ENCODE measurements at places on chromosomes 16 and 17.
A peak's percentile ranks its signal among the peaks of the same experiment; 100 is the strongest.

- DNase-seq, result peak; percentile 77
Measured at GRCh38 chr16:728131-728889, 1.4 kb downstream of the HAGHL start.

- DNase-seq, result no peak
Measured at GRCh38 chr17:8726941-8727555, 17.6 kb downstream of the CCDC42 start.

DNA sequence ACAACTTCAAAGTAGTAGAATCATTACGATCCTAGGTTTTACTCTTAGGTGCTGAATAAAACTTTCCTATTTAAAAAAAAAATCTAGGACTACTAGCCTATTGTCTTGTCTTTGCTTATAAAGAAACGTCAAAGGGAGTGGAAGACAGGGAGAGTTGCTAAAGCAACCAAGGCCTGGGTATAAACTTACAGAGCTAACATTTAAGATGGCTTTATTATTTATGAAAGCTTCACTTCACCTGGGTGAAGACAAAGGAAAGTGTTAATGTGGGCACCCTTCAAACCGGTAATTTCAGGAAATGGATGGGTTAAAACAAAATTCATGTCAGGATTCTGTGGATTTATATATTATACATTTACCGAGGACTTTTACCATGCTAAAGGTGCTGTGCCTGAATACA, 2.5 kb downstream of the DUSP14 start:
- no peak for DNase-seq

DNA sequence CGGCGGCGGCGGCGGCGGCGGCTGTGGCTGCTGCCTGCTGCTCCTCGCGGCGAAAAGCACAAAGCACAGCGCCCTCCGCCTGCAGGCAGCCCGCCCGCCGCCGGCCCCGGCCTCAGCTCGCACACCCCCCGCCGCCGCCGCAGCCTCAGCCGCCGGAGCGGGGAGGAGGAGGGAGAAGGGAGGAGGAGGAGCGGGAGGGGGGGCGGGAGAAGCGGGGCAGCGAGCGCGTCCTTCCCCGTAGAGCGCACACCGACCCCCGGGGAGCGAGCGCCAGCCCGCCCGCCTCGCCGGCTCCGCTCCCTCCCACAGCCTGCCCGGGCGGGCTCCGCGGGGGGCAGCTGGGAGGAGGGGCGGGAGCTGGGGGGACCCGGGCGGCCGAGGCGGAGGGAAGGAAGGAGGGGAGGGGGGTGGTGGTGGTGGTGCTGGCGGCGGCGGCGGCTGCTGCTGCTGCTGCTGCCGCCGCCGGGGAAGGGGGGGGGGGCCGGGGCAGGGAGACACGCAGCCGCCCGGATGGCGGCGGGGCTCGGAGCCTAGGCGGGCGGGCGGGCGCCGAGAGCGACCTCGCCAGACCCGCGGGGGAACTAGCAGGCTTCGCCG, at the start of gene UBTF:
UBTF (minus strand) TSS at position 60 of the 597 bp plus-strand sequence. CDS start 1,446 bp downstream, outside the sequence.
- DNase-seq, result peak; percentile 84

GRCh38 chr17:27809555-27809954, 9.2 kb upstream of the NOS2 start:
- DNase-seq, result no peak

GRCh38 chr16:89920723-89921122, 2.1 kb downstream of the MC1R start:
- no peak for DNase-seq

DNA sequence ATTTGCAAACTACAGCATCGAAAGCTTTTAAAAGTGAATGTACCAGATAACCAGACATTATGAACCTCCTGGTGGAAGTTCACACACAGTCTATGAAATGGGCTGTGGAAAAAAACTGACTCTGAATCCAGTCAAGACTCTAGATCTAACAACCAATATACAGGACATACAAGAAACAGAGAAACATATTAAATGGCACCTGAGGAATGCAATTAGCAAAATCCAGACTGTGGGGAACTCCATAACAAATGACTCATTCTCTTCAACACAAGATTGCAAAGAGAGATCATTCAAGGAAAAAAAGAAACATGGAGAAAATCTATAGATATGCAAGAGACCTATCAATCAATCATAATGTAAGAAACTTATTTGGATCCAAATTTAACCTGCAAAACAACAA, 119.0 kb downstream of the MYO1D start:
- no peak for DNase-seq

DNA sequence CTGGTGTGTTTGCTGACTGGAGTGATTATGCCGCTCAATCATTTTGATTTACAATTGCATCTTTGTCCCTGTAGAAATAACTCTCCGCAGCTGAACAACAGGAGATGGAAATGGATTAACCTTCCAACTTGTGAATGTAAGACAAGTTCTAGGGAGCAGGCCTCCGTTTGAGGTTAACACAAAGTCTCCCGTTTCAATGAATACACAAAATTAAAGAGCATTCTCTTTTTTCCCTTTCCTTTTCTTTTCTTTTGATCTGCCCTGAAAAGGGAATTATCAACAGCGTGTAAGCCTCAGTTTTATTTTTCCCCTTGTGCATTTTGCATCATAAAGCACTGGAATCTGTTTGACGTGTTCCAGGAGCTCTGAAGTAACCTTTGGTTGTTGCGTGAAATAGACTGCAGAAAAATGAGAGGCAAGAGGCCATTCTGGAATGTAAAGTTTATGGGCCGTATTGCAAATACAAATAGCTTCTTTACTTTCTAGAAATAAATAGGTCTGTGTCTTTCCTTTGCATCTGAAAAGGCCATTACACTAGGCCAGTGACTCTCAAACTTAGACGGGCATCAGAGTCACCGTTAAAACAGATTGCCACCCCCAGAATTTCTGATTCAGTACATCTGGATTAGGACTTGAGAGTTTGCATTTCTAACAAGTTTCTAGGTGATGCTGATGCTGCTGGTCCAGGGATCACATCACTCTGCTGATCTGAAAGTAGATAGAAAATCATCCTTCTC, 164.7 kb downstream of the ZNF18 start:
- DNase-seq, result no peak
